CD4-positive, alpha-beta memory T cell (primary cell): ENCODE measurements at places on chromosomes 1 and 21.

DNA sequence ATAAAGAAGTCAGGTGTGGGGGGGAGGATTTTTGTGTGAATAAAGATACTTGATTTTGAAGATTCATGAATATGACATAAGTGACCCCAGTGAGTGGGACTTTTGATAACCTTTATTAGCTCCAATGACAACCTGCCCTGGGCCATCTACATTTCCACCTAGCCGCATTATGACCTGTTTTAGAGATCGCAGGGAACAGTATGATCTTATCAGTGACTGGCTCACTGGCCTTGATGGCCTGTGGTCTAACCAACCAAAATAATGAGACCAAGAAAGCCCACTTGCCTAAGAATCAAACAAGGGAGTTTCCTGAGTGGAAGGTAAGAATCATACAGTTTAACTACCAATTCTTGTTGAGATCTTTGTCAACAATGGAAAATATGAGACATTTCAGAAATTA lies 1.8 kb downstream of the ELAPOR1 start:
- DNase-seq: no peak

- DNase-seq: no peak
Measured at GRCh38 chr1:119003413-119004128, 15.4 kb upstream of the TBX15 start.

GRCh38 chr1:46220808-46221207 lies 17.7 kb downstream of the LURAP1 start:
- DNase-seq: no peak

DNA sequence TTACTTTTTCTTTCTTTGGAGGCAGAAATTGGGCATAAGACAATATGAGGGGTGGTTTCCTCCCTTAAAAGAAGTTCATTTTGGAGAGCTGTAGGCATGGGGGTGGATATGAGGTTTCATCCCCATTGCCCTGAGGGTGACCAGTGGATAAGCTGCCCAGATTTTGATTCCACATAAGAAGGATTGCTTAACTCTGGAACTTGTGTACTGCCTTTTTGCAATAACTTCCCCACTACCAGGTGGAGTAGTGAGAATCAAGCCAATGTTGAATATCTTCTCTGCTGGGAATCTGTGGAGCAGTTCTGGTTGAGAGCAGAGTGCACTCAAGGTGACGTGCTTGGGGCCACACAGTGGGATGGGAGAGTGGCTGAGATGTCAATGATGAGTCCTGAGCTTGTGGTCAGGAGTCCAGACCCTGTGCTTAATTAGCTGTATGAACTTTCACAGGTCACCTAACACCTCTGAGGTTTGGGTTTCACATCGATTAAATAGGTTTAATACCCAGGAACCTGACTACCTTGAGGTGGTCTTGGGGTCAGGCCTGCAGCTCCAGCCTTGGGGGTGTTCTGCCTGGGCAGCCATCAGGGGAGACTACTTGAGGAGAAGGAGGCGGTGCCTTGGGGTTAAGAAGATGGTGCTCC lies 152.9 kb downstream of the FCRL5 start:
- no peak for DNase-seq

DNA sequence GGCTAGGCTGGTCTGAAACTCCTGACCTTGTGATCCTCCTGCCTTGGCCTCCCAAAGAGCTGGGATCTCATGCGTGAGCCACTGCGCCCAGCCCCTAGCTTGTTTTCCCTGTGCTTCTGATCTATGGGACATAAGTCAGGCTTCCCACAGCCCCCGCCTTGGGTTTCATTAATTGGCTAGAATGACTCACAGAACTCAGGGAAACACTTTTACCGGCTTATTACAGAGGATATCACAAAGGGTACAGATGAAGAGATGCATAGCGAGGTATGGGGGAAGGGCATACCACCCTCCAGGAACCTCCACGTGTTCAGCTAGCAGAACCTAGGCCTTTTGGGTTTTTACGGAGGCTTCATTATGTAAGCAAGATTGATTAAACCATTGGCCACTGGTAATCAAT lies 1.5 kb upstream of the MAP1LC3C start:
- DNase-seq: no peak

- no peak for DNase-seq
Measured at GRCh38 chr1:159341736-159342135, 39.6 kb downstream of the FCER1A start.

DNA sequence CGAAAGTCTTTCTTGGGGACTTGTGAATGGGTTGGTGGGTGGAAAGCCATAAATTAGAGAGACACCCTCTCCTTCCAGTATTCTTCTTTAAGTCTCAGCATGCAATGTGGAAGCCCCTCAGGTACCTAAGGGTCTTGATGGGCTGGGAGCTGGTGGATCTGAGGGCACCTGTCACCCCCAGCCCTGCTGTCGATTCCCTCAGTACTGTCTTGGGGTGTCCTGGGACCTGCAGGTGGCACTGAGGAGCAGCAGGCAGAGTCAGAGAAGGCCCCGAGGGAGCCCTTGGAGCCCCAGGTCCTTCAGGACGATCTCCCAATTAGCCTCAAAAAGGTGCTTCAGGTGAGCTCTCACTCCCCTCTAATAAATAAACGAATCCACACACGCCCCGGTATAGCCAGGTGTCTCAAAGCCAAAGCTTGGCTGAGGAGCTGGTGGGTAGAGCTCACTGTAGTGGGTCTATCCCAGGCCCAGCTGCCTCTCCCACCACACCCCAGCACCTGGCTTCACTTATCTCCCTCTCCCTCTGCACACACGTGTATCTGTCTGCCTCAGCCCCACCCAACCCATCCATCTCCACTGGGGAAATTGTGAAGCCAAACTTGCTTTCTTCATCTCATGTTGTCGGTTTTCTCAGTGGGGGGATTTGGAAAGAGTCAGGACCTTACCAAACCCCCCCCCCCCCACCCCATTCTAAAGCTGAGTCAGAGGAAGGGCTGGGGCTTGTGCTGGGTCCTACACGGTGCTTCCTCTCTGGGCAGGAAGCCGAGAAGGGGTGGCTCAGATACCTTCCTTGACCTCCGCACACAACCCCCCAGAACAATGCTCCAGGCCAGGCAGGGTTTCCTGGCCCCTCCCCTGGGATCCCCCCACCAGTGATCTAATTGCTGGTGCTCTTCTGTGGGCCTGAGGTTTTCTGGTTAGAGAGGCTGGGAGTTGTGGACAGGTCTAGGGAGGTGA lies 1.6 kb downstream of the ADAM15 start:
- DNase-seq: peak; percentile 19

- no peak for DNase-seq
Measured at GRCh38 chr1:156463874-156464273, 36.7 kb downstream of the MEF2D start.

DNA sequence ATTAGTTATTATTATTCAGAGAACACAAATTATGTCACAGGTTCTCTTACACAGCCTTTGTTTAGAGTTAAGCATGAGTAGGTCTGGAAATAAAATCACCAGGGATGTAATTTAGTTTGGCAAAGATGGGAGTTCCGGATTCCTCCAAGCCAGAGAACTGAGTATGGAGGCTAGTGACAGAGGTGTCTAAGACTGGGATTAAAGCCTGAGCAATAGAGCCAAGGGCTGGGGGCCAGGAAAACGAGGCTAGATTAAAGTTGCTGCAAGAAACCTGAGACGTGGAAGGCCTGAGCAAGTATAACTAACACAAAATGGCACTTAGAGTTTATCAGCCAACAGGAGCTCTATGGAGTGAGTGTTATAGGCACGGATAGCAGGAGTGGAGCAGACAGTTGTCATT lies 381.6 kb downstream of the SRGAP2C start:
- DNase-seq: no peak

DNA sequence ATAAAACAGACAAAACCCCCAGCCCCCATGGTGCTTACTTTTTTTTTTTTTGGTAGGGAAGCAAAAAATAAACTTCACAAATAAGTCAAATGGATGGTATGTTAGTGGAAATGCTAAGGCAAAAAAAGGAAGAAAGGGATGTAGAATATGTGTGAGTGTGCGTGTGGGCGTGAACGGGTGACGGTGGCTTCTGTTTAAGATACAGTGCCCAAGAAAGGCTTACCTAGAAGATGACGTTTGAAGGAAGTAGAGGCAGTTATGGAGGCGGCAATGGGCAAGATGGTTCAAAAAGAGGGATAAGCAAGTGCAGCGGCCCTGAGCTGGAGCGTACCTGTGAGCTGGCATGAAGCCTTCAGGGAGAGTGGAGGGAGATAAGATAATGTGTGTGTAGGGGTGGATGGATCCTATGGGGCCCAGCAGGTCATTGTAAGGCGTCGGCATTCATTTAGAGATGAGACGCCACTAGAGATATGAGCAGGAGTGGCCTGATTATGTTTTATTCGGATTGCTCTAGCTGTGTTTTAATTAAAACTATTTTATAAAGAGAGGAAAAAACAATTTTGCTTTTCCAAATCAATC lies 19.9 kb downstream of the LEPR start:
- DNase-seq: no peak

DNA sequence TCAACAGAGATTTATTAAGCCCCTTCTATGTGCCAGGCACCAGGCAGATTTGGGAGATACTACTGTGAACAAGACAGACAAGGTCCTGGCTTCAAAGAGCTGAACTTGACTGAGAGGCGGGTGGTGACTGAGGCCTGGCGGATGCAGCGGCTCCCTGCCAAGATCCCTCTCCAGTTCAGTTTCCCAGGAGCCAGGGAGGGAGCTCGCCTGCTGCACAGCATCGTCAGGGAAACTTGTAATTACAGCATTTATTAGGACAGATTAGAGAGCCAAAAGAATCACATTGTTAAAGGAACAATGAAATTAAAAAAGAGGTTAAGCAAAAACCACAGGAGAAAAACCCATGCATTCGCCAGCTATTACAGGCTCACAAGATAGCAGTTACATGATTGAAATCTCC lies 55.3 kb downstream of the ETS2 start:
- DNase-seq: no peak

DNA sequence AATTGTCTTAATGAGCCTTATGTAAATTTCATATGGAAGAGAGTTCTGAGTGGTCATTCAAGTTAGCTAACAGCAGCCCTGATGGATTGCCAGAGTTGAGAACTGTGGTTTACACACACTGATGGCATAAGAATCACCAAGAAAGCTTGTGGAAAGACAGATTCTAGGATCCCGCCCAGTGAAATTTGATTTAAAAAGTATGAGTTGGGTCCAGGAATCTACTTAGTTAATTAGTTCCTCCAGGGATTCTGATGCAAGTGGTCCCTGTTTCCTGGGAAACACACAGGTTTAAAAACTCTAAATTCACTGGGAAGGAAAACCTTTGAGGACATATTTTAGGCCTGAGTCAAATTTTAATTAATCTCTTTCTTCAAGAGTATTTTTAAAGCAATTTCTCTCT lies 144.3 kb downstream of the NTPCR start:
- DNase-seq: no peak

DNA sequence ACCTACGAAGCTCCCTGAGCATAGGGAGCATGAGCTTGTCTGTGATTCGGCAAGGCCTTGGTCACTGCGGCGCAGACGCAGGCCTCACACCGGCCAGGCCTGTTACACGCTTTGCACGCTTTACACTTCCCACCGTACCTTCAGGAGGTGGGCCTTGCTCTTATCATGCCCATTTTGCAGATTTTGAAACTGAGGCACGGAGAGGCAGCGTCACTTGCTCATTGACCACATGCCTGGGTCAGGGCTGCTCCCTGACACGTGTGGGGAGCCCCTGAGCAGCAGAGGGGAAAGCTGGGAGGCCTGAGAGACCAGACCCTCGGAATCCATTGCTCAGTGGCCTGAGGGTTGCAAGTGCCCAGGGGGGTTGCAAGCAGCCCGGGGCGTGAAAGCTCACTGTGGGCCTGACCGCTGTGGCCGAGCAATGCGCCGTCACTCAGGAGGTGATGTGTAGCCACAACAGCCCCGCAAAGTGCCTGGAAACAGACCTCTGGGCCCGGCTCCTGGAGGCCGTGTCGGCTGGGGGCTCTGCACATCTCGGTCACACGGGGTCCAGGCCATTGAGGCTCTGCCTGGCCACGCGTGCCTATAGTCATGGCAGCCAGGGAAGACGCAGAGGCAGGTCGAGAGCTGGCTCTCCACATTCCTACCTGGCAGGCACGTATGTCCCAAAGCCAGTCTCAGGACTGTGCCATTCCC lies 6.9 kb downstream of the ARHGEF16 start:
- no peak for DNase-seq

GRCh38 chr1:67332653-67333529 lies 25.2 kb downstream of the IL12RB2 start:
- DNase-seq: peak; percentile 60

GRCh38 chr1:72869873-72870272 lies 587.5 kb upstream of the NEGR1 start:
- DNase-seq: no peak

GRCh38 chr1:21906173-21907078 lies 30.7 kb downstream of the HSPG2 start:
- no peak for DNase-seq

- no peak for DNase-seq
Measured at GRCh38 chr1:108799001-108799400, 52.5 kb downstream of the STXBP3 start.

DNA sequence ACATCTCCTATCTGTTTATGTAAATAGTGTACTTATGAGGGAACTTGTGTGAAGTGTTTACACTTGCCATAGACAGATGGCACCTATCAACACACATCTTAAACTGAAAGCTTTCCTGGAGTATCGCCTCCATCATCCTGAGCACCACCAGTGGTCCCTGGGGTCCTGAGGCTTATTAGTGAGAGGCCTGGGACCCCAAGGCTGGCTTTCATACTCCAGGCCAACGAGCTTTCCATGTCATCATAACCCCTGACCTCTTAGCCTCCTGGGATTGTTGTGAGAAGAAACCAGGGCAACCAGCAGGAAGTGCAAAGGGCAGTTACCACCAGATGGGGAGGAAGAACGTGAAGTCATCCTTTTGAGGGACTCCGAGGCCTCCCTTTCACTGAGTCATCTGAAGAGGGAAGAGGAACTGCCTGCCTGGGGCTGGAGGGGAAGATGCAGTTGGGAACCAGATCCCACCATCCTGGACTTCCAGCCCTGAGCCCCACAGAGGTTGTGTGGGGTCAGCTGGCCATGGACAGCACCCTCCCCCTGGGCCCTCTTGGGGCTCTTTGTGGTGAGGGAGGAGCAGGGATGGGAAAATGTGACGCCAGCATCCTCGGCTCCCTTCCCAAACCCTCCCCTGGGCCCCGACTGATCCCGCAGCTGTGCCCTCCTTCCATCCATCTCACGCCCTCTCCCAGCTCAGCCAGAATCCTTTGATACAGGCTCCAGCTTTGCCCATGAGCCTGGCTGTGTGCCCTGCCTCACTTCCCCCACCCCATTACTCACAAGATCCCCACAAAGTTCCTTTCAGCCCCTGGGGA lies 5.8 kb downstream of the INKA2 start:
- no peak for DNase-seq

- no peak for DNase-seq
Measured at GRCh38 chr1:151578941-151579340, 32.9 kb upstream of the SNX27 start.

DNA sequence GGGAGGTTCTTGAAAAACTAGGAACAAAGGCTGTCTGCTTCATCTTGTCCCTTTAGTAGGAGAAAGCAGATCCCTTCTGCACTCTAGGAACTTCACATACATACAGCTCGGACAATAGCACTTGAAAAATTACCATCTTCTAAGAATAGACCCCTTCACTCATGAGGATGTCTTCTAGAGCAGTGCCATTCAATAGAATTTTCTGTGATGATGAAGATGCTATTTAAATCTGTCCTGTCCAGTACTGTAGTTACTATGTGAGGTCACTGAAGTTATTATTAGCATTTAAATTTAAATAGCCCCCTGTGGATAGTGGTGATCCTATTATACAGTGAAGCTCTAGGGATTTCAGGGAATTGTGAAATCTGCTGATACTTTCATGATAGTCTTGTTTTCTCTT lies 46.4 kb upstream of the RAB3GAP2 start:
- no peak for DNase-seq
